ENCODE measurements at places on chromosomes 12 and 14. TPM values are rescaled to one million over a fixed set of nuclear protein-coding genes. Genes with fewer than 3 reads are reported as not detected.

- H3K36me3 ChIP-seq = no peaks in the 10 kb centered on the region
- H3K27me3 ChIP-seq = no peaks in the 10 kb centered on the region
- no peak overlapping the region for H3K27ac ChIP-seq
- no peak overlapping the region for H3K4me3 ChIP-seq
- no peaks in the 10 kb centered on the region for H3K4me1 ChIP-seq
These were observed 15.4 kb downstream of the APAF1 start for GRCh38 chr12:98660521-98660920.

Gene FGF6
- total RNA-seq = not detected

Gene CEP170B
- 14.8 TPM for total RNA-seq

DNA sequence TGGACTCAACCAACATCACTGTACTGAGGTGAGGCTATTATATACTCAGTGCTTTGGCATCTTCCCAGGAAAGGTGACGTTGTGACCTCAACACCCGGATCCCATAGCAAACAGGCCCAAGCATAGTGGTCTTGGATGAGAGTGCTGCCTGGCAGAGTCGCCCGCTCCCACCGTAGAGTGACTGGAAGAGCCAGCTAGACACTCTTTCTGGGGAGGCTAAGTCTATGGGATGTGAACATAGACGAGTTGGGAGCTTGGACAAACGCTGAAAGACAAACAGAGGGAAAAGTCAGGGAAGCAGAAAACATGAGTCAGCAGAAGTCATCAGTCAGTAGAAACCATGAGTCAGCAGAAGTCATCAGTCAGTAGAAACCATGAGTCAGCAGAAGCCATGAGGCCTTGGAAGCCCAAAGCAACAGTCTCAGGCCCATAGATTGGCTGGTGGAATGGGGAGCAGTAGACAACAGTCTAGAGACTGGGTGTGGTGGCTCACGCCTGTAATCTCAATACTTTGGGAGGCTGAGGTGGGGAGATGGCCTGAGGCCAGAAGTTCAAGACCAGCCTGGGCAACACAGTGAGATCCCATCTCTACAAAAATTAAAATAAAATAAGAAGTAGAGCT is 66.4 kb upstream of the MAP1LC3B2 start:
- no peak overlapping the region for H3K4me3 ChIP-seq
- H3K27ac ChIP-seq = no peak overlapping the region
- no peaks in the 10 kb centered on the region for H3K36me3 ChIP-seq
- DNase-seq = no peak
- no peaks in the 10 kb centered on the region for H3K27me3 ChIP-seq

GRCh38 chr12:46661110-46661845 is 164.5 kb downstream of the SLC38A4 start:
- DNase-seq = no peak
- H3K27me3 ChIP-seq = no peaks in the 10 kb centered on the region
- H3K4me3 ChIP-seq = no peak overlapping the region
- peak overlapping the region; percentile 27 for H3K27ac ChIP-seq
- peaks cover 5% of the 10 kb centered on the region for H3K4me1 ChIP-seq

Gene GARIN6
- not detected for total RNA-seq

DNA sequence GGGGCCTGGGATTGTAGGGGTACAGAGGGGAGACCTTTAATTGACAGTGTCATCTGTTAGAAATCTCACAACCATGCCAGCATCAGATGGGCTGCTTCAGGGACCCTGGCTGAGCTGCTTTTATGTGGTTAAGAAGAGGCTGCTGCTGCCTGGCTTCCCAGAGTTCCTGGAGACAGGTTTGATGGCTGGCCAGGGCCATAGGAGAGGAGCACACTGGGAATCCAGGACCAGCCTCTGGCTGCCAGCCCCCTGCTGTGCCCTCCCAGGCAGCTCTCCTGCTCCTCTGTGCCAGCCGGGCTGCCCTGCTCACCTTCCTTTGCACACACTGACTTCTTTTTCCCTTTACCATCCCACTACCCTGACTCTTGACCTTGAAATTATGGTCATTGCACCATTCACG is 507 bp upstream of the KRT73 start:
- H3K4me3 ChIP-seq = no peak overlapping the region
- H3K36me3 ChIP-seq = no peaks in the 10 kb centered on the region
- no peaks in the 10 kb centered on the region for H3K4me1 ChIP-seq

- H3K27ac ChIP-seq = no peak overlapping the region
- DNase-seq = no peak
- H3K4me3 ChIP-seq = no peak overlapping the region
- H3K4me1 ChIP-seq = no peaks in the 10 kb centered on the region
- H3K36me3 ChIP-seq = no peaks in the 10 kb centered on the region
- H3K27me3 ChIP-seq = no peaks in the 10 kb centered on the region
These were observed 260.8 kb downstream of the RASSF9 start for GRCh38 chr12:85575120-85576096.

Gene BCDIN3D
- total RNA-seq = 6.0 TPM

DNA sequence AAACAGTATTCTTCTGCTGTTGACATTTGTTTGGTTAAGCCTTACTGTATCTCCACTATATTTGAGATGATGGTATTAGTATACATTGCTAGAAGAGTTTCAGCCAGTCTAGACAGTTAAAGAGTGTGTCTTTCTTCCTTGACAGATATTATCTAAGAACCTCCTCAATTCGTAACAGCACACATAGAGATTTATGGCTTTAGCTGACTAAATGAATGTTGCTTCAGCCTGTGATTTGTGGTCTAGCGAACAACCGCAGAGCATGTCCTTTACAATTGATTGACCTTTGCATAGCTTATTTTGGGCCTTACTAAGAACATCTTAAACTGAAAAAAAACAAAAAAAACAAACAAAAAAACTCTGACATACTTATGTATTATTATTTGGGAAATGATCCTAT is 122.2 kb downstream of the DAAM1 start:
- DNase-seq = no peak
- H3K27ac ChIP-seq = no peak overlapping the region
- no peaks in the 10 kb centered on the region for H3K27me3 ChIP-seq
- H3K36me3 ChIP-seq = no peaks in the 10 kb centered on the region

Gene UBR7
- total RNA-seq = 31.0 TPM

- no peaks in the 10 kb centered on the region for H3K36me3 ChIP-seq
- no peak for DNase-seq
- H3K27ac ChIP-seq = no peak overlapping the region
- no peaks in the 10 kb centered on the region for H3K27me3 ChIP-seq
- no peaks in the 10 kb centered on the region for H3K4me1 ChIP-seq
- no peak overlapping the region for H3K4me3 ChIP-seq
These were observed 30.7 kb upstream of the ESR2 start for GRCh38 chr14:64324895-64325294.

Gene INF2
- 70.9 TPM for total RNA-seq

Gene CLEC2B
- total RNA-seq = 29.3 TPM

GRCh38 chr14:35078082-35078481 is 32.0 kb downstream of the FAM177A1 start:
- H3K4me3 ChIP-seq = no peak overlapping the region
- no peak for DNase-seq
- H3K27ac ChIP-seq = no peak overlapping the region
- H3K4me1 ChIP-seq = no peaks in the 10 kb centered on the region
- peaks cover 8% of the 10 kb centered on the region for H3K36me3 ChIP-seq
- no peaks in the 10 kb centered on the region for H3K27me3 ChIP-seq

- H3K27me3 ChIP-seq = no peaks in the 10 kb centered on the region
- DNase-seq = no peak
- H3K4me3 ChIP-seq = no peak overlapping the region
- no peaks in the 10 kb centered on the region for H3K4me1 ChIP-seq
These were observed 23.6 kb downstream of the OR11H4 start for GRCh38 chr14:20262642-20263128.

Gene MFAP5
- total RNA-seq = 36.7 TPM

Gene RNFT2
- total RNA-seq = under 0.01 TPM

Gene BTBD6
- 86.1 TPM for total RNA-seq

GRCh38 chr12:51524386-51524901 is 66.6 kb upstream of the SCN8A start:
- H3K27me3 ChIP-seq = no peaks in the 10 kb centered on the region
- no peaks in the 10 kb centered on the region for H3K4me1 ChIP-seq
- H3K4me3 ChIP-seq = no peak overlapping the region
- no peak for DNase-seq
- no peaks in the 10 kb centered on the region for H3K36me3 ChIP-seq
- H3K27ac ChIP-seq = no peak overlapping the region

Gene MANSC4
- 0.73 TPM for total RNA-seq

Gene NDRG2
- total RNA-seq = 693 TPM

- no peaks in the 10 kb centered on the region for H3K27me3 ChIP-seq
- DNase-seq = no peak
- H3K4me3 ChIP-seq = no peak overlapping the region
- H3K36me3 ChIP-seq = peaks cover 14% of the 10 kb centered on the region
- H3K4me1 ChIP-seq = no peaks in the 10 kb centered on the region
- no peak overlapping the region for H3K27ac ChIP-seq
These were observed 42.8 kb downstream of the FOXN4 start for GRCh38 chr12:109266106-109266879.

DNA sequence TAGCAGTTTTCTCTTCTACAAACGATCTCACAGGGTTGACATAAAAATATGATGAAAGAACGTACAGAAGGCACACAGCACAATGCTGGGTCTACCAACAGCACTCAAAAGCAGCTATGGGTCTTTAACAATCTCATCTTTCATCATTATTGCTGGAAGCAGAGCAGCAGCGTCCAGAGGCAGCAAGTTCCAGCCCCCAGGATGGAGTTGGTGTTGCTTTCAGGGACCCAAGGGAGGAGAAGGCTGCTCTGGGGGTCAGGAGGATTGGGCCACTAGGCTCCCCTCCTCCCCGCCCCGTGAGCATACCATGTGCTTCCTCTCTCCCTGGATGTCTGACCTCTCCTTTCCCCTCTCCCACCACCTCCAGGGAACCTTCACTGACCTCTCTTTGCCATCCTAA is 13.3 kb downstream of the KCTD10 start:
- H3K27ac ChIP-seq = peak overlapping the region; percentile 100
- H3K4me3 ChIP-seq = peak overlapping the region; percentile 19
- peaks cover 53% of the 10 kb centered on the region for H3K4me1 ChIP-seq
- H3K27me3 ChIP-seq = no peaks in the 10 kb centered on the region
- H3K36me3 ChIP-seq = no peaks in the 10 kb centered on the region

DNA sequence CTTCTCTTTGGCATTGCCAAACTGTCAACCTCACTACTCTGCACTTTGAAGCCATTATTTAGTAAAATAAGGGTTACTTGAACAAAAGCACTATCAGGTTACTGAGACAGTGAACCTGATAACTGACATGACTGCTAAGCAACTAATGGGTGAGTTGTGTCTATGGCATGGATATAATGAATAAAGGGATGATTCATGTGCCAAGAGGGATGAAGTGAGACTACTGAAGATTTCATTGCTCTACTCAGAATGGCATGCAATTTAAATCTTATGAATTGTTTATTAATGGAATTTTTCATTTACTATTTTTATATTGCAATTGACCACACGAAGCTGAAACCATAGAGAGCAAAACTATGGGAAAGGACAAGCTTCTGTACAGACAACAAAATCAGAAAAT is 74.4 kb downstream of the CEP128 start:
- H3K27ac ChIP-seq = no peak overlapping the region
- DNase-seq = no peak
- H3K4me1 ChIP-seq = no peaks in the 10 kb centered on the region
- H3K36me3 ChIP-seq = no peaks in the 10 kb centered on the region

Gene GYS2
- total RNA-seq = 11.4 TPM

- no peak for DNase-seq
- H3K4me1 ChIP-seq = no peaks in the 10 kb centered on the region
- H3K36me3 ChIP-seq = no peaks in the 10 kb centered on the region
- H3K27ac ChIP-seq = no peak overlapping the region
These were observed 377.8 kb upstream of the TMEM132C start for GRCh38 chr12:127888943-127889719.
